ENCODE measurements at places on chromosomes 7 and 10.

DNA sequence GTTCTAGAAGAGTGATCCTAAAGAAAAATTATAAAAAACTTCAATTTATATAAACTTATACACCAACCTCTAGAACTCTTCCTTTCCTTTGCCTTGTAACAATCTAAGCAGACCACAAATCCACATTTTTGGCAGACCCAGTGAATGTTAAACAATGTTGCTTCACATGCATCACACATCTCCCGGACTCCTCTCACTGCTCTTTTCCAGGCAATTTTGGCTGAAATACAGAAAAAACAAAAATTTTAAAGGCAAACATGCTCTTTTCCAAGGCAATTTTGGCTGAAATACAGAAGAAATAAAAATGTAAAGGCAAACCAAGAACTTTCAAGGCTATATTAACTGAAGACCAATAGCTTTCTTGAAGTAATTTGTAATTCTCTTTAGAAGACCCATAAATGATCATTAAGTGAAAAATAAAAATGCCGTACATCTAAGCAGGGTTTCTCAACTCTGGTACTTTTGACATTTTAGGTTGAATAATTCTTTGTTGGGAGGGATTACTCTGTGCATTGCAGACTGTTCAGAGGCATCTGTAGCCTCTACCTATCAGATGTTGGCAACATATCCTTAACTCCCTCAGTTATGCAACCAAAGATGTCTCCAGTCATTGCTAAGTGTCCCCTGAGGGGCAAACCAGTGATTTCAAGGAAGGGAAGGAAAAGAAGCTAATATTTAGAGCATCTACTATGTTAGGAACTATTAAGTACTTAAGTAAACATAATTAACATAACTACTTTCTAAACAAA is 64.4 kb downstream of the NRBF2 start:
- no peak for DNase-seq

DNA sequence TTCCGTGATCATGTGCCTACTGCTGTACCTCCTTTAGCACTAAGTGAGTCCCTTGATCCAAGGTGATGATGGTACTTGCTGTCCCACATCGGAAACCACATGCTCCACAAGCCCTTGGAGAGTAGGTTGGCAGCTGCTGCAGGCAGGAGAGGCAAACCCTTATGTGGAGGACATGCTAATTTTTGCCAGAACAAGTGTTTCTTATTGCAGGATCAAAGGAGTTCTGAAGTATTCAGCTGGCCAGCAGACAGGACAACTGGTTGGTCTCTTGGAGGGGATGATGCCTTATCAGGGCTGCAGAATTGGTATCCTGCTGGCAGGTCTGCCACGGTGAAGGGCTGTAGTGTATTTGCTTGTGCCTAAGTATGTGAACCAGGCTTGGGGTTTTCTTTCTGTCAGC is 36.8 kb downstream of the NACAD start:
- no peak for DNase-seq

- no peak for DNase-seq
Measured at GRCh38 chr7:2009541-2010001, 223.2 kb downstream of the MAD1L1 start.

- DNase-seq, result no peak
Measured at GRCh38 chr10:30172673-30173072, 113.3 kb upstream of the JCAD start.

Measured in stimulated activated CD4-positive, alpha-beta T cell treated with anti-CD3 and anti-CD28 coated beads, TNF-alpha, amount 100 ng/mL, for 1 hour (primary cell).